A673 (cell line): ENCODE measurements at places on chromosomes 6 and 20.

DNA sequence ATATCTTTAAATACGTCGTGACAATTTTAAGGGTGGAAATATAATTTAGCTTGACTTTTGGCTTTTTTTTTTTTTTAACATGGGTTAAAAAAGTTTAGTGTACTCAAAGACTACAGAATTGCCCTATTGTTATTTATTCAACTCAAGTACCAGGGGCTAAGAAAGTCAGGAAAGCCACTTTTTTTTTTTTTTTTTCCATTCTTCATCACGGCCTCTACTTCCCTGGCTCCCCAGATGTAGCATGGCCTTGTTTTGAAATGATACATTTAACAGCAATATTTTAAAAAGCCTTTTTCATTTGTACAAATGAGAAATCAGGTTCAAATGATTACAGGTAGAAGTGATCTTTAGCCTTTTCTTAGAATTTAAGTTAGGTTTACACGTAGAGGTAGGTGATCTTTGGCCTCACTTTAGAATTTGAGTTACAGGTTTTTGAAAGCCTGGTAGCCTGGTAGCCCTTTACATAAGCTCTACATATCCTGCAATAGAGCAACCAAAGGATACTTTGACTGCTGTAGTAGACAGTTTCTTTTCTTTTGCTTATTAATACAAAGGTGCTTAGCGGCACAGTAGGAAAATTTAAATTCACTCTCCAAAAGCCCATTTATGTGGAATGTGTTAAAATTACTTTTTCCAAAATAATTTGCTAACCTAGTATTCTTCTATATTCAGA lies 160.5 kb upstream of the MMS22L start:
- DNase-seq: peak; percentile 41

DNA sequence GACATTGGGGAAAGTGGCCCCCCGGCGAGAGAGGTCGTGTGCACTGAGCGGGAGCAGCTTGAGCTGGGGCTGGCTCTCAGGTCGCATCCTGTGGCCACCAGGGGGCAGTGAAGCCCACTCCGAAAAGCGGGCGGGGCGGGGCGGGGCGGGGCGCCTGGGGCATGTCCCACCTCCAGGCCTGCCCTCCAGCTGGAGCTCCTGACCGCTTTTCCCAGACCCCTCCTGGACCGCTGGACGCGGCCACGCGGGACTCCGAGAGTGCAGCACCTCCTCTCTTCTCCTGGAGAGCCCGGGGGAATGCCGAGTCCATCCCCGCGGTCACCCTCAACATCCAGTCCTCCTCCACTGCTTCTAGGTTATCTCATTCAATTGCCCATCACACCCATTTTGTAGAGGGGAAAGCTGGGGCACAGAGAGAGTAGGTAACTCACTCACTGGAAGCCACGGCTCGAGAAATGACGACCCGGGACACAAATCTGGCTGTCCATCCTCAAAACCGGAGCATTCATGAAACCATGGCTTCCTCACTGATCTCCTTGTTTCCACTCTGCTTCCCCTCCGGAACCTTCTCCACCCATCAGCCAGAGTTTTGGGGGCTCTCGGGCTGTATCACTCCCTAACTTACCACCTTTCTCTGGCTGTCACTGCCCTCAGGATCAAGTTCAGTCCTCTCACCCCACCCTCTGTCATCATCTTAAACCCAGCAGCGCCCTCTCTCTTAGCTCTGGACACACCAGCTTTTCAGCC lies 24.1 kb downstream of the COX4I2 start:
- DNase-seq: peak; percentile 81

- DNase-seq: no peak
These were observed 65.6 kb downstream of the ADNP start for GRCh38 chr20:50865591-50865990.

GRCh38 chr6:143295932-143296331 lies 154.6 kb downstream of the ADAT2 start:
- DNase-seq: no peak

DNA sequence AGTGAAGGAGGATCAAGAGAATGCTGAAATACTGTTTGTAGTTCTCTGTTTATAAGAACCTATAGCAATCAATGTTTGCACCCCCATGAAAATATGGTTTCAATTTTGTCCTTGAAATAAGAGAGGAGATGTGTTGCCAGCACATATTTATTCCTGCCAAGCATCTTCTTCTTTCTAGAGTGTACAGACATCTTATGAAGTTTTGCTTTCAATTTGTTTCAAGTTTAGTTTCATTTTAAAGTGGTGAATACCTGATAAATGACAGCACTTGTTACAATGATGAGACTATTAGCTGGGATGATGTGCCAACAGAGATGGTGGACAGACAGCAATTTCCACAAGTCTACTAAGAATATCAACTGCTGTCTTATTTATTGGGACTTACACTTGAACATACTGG lies 39.2 kb upstream of the CENPW start:
- no peak for DNase-seq

DNA sequence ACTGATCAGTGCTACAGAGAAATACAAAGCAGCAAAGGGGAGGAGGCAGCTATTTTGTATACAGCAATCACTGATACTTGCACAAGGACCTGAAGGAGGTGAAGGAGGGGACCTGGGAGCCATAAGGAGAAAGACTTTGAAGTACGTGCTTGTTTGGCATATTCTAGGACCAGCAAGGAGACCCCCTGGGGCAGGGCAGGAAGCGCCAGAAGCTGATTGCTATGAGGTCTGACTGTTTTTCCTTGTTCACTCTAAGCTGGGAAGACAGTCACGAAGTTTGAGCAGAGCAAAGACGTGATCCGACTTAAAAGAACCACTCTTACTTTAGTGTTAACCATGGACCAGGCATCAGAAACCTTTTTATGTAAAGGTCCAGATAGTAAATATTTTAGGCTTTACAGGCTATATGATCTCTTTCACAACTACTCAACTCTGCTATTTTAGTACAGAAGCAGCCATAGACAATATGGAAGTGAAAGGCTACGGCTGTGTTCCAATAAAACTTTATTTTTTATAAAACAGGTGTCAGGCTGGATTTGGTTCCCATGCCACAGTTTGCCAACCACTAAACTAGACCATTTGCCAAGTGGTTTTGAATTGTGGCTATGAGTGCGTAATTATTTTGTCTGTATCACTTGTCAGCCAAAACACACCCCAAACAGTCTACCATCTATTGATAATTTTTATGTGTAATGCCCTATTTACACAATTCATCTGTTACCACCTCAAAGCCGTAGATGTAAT lies 217.9 kb downstream of the PRL start:
- peak; percentile 78 for DNase-seq

- DNase-seq: no peak
These were observed 25.2 kb upstream of the TENT5A start for GRCh38 chr6:81777586-81778268.

DNA sequence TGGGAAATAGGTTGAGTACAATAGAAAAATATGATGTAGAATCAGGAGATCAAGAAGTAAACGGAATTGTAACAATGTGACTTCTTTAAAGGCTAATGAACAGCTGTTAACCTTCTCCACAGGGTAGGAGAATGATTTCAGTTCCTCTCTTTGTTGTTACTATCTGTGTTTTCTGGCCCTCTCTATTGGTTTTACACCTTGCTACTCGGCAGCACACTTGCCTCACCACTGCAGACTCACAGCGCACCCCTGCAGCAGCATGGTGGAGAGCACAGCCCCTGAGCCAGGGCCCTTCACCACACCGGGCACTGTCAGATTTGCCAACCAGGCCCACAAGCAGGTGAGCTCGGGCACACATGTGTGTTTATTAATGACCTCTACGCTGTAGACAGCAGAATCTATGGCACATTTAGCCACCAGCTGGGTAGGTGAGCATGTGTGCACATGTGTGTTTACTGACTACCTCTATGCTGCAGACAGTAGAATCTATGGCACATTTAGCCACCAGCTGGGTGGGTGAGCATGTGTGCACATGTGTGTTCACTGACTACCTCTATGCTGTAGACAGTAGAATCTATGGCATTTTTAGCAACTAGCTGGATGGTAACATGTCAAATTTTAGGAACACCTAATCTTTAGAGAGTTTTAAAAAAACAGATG lies 16.8 kb downstream of the SFT2D1 start:
- DNase-seq: no peak

DNA sequence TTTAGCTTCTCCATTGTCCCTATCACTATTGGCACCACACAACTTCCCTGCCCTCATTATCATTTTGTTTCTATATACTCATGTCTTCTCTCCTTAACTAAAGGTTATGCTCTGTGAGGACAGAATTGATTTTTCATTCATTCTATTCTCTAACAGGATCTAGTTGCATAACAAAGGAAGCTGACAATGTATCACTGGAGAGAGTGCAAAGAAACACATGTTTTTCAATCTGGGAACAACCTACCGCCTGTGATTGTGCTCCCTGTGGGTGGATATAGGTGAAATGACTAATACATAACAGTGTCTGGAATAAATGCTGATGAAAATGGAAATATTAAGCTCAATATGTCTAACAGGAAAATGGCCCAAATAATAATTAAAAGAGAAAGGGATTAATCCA lies 56.6 kb downstream of the COL12A1 start:
- no peak for DNase-seq

DNA sequence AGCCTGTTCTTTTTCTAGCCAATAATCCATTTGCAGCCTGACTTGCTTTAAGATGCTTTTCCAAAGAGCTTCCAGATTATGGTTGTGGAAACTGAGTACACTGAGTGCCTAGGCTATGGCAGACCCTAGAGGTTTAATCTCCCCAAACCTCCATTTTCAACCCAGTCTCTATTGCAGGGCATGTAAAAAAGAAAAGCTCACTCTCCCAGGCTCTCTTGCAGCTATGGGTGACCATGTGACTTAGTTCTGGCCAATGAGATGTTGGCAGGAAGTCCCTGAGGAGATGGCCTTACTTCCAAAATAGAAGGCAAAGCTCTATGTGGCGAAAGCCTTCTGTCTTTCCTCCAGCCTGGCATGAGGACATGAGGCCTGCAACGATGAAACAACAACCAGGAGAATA lies 3.8 kb downstream of the PDRG1 start:
- DNase-seq: no peak

DNA sequence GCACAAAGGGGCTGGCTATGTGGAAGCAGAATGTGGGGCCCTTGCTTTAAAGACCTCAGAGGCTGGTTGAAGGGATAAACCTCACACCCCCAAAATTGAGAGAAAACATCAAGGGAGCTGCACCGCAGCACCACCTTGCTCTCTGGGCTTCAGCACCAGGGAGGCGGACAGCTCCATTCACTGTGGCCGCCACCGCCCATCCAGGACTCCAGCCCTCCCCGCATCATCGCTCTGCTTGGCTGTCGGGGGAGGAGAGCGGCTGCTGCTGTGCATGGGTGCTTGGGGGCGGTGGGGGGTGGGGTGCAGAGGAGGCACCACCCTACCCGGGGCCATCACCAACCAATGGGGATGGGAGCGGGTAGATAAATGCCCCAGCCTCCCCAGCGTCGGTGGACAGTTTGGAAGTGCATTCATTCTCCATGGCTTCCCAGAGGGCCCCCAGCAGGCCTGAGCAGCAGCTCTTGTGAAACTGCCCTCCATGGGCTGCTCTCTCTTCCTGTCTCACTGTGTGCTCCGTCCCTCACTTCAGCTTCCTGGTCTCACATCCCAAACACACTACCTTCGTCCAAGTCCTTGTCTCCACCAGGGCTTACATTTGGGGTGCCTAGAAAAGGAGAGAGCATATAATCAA lies 75.7 kb upstream of the BHLHE23 start:
- DNase-seq: peak; percentile 55

DNA sequence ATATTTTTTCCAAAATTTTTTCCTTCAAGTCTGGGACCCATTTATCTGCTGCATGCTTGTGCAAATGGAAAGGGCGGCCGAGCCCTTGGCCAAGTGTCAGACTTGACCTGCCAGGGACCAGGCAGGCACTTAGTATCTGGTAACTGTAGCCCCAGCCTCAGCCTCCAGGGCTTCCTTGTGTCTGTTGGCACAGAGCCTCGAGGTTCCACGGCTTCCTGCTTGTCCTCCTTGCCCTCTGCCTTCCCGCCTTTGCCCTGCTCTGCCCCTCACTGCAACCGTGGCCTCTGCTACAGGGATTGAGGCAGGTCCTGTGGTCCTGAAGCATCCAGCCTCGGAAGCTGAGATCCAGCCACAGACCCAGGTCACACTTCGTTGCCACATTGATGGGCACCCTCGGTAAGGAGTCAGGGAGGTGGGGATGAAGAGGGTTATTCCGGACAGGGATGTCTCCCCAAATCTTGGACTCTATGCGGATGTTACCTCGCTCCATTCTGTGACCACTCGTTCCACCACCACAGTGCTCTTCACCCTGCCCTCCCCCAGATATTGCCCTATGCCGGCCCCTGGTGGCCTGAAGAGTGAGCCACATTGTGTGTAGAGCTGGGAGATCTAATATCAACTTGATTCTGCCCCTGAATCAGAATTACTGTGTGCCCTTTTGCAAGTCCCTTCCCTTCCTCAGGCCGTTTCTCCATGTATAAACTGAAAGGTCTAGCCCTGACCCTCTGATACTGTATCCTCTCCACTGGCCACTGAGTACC lies 41.5 kb upstream of the SRF start:
- peak; percentile 36 for DNase-seq

DNA sequence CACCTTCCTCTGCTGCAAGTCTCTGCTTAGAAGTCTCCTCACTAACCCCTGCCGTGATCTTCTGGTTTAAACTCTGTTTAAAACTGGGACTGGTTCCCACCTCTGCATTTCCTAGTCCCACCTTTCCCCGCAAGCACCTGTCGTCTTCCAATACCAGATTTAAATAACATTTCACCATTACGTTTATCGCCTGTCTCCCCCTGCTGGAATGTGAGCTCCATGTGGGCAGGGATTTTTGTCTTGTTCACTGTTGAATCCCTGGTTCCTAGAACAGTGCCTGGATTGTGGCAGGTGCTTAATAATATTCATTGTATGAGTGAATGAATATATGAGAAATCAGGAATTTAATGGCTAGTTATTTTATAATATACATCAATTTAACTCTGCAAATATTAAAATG lies 2.7 kb downstream of the GUCA1A start:
- DNase-seq: no peak

DNA sequence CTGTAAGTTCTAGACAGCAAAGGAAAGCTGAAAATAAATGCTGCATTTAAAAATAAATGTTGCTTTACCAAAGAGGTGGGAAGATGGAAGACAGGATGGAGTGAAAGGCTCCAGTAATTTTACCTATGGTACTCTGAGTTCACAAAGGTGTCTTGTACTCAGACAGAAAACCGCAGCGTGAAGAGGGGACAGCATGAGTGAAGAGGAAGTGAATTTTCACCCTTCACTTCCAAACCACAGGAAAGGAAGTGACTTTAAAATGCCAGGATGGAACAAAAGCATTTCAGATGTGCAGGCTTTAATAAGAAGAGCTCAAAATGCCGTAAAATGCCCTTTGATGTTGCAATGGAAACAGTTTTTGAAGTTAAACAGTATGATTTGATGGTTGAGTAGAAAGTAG lies 91.2 kb upstream of the TINAG start:
- DNase-seq: peak; percentile 15

DNA sequence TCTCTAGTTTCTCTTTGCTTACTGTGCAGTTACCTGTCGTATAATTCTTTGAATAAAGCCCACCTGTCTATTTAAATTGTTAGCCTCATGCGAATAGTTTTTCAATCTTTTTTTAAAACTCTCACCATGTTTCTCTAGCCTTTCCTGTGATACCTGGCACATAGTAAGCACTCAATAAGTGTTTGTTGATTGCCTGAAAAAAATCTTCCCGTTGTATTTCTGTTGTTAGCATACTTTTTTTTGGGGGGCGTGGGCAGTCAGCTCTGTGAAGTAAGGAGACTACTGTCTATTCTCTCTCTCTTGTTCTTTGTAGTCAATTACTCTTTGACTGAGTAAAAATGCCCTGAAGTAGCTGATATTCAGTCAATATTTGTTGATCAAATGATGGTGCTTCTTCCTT lies 205.8 kb downstream of the CDKAL1 start:
- no peak for DNase-seq

- DNase-seq: peak; percentile 69
These were observed 39.9 kb downstream of the SLC52A3 start for GRCh38 chr20:728256-728944.
